ENCODE measurements at places on chromosomes 2 and 18.

DNA sequence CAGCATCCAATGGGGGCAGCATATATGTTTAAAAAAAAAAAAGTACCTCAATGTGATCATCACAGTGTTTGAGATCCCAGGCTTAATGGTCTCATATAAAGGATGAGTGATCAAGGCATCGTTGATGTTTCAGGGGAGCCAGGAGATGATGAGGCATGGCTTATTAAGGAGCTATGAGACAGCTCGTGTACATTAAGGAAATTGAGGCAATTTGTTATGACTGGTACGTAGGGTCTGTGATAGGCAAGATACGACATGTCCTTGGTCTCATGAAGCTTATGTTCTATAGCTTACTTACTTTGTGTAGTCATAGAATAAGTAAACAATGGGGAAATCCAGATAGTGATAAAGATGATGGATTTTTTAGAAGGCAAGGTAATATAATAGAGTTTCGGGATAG is 49.1 kb upstream of the FAM171B start:
- DNase-seq, result no peak

GRCh38 chr2:121075006-121075551 is 209.9 kb downstream of the TFCP2L1 start:
- DNase-seq, result no peak

- no peak for DNase-seq
Measured at GRCh38 chr2:29920631-29921559, 491 bp downstream of the ALK start.

- no peak for DNase-seq
Measured at GRCh38 chr2:4844881-4845280, 847.3 kb upstream of the SOX11 start.

DNA sequence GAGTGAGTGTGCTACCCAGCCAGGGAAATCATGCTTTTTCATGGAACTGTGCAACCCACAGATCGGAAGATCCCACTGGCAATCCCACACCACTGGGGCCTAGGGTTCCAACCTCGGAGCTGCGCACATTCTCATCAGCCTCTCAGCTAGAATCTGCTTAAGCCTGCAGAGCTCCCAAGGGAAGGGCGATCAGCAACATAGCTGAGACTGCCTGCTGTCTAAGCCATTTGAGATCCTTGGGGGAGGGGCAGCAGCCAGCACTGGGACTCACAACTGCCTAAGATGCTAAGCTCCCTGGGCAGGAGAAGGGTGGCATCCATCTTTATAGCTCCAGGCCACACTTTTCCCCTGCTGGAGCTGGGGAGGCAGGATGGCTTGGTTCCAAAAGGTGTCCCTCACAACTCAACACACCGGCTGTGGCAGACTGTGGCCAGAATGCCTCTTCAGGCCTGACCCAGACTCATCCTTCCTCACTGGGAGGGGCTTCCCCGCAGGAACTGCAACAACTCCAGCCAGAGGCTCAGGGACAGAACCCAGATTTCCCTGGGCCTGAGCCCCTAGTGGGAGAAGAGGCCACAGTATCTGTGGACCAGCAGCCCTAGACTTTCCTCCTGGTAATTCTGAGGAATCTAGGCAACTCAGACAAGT is 1133.3 kb upstream of the PIK3C3 start:
- no peak for DNase-seq

Data from CD4-positive, alpha-beta T cell treated with Interleukin-6 at 100 ng/mL for 8 hours (primary cell).